NCI-H1048 (cell line): ENCODE measurements at places on chromosomes 4 and X.
A peak's percentile ranks its signal among the peaks of the same experiment; 100 is the strongest.

DNA sequence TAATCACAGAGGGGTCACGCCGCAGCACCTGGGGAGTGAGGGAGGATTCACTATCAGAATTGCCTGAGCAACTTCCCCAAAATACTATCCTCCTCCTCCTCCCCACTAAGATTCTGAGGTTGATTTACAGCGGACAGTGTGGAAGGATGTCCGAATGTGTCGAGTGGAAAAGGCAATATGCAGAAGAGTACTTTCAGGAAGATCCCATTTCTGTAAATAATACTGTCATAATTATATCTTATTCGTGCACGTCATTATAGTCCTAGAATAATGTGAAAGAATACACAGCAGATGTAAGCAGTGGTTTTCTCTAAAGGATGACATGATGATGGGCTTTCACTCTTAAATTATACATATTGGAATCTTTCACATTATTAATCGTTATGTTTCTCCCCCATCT, 149.8 kb upstream of the NOCT start:
- DNase-seq: no peak

- no peak for DNase-seq
Measured at GRCh38 chrX:44494357-44494756, 48.3 kb downstream of the FUNDC1 start.

- DNase-seq: no peak
Measured at GRCh38 chr4:139958739-139959098, 195.3 kb downstream of the MAML3 start.

GRCh38 chr4:102301167-102301566, 44.1 kb downstream of the SLC39A8 start:
- no peak for DNase-seq

DNA sequence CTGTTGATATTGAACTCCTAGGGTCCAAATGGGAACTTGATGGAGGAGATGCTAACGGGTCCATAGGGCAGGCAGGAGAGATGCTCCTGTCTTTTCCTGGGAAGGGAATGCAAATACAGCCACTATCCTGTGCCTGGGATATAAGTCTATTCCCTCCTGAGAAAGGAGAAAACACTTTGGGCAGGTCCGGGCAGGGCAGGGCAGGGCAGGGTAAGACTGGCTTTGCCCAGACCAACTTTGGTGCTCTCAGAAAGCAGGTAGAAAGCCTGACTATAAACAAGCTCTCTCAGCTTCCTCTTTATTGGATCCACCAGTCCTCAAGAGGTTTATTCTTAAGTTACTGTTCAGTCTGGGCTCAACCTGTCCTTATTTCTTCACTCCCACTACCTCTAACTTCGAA, 232.3 kb downstream of the PTTG2 start:
- DNase-seq: no peak

DNA sequence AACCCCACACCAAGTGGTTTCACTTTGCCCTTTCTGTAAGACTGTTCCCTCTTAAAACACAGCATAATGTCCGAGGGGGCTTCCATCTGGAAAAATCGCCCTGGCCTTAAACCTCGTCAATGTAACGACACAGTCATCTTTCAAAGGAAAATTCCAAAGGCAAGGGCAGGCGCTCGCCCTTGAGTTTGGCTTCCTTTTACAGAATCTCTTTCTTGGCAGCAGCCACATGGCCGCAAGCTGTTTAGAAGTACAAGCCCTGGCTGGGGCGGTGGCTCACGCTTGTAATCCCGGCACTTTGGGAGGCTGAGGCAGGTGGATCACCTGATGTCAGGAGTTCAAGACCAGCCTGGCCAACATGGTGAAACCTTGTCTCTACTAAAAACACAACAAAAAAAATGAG, 27.1 kb upstream of the GRPEL1 start:
- DNase-seq: no peak

GRCh38 chrX:152600853-152601633, 36.7 kb upstream of the GABRQ start:
- DNase-seq: no peak

DNA sequence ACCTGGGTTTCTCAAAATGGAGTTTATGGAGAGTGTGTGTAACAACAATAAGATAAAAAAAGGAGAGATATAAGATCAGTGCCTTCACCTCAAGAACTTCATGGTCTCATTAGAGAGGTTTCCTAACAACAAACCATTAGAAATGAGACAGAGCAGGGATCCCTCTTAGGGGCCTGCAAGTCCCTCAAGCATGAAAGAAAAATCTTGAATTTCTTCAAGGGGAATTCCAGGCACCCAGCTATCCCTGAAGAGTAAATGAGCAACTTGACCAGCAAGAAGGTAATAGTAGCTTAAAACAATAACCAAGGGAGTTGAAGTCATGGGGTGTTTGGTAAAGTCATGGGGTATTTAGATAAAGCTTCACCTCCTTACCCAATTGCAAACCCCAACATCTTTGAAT, 49.7 kb upstream of the TLR3 start:
- DNase-seq: no peak

GRCh38 chr4:37827030-37827685, 672 bp downstream of the PGM2 start:
- DNase-seq: no peak

DNA sequence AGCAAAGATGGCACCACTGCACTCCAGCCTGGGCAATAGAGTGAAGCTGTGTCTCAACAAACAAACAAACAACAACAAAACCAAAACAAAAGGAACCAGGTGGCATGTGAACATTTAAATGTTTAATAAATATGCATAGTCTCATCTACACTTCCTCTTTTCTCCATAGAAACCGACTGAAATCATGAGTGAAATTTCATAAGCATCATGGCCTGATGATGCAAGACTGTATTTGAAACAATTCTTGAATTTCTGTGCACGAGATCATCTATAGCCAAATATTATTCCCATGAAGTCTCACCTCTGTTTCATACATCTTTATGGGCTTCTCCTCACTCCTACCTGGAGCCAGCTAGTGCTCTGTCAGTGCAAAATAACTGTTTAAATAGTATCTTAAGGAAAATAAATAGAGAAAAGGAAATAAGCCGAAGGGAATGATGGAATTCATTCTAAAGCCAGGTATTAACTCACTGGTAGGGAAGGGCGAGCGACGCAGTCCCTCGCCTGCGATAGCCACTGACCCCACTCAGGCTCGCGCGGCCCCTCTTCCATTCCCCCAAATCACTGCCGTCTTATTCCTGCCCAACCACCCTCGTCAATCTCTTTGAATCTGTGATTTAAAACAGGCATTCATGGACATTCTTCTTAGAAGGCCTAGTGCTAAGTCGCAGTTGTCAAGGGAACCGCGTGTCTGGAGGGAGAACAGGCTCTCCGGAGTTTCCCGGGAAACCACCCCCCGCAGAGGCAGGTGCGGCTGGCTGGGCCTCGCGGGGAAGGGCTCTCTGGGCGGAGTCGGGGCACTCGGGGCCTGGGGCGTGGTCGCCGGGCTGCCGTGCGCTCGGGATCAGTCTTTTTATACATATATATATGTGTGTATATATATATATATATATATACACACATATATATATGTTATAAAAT, 52.4 kb upstream of the TRIM2 start:
- DNase-seq: peak; percentile 88

DNA sequence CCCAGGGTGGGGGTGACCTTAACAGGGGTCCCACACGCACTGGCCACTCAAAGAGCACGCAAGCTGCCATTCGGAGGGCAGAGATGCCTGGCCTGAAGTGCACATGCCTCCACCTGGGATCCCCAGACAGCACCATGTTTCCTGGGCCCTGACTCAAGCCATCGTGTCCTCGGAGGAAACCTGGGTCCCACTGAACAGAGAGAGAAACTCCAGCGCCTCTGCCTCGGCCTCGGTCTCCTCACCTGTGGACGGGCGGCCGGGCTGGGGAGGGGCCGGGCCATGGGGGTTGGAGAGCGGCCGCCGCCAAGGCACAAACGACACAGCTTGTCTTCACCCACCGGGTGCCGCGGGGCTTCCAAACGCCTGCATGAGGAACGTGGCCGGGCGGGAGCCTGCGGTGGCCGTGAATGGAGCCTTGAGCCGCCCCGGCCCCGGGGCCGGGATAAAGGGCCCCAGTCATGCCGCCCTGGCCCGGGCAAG, 30.0 kb upstream of the FGFR3 start:
- DNase-seq: no peak

- DNase-seq: no peak
Measured at GRCh38 chrX:51737091-51737490, 6.2 kb upstream of the GSPT2 start.

GRCh38 chrX:100408713-100409609, 1.1 kb downstream of the PCDH19 start:
- no peak for DNase-seq

- no peak for DNase-seq
Measured at GRCh38 chrX:38965888-38966287, 164.6 kb downstream of the MID1IP1 start.

DNA sequence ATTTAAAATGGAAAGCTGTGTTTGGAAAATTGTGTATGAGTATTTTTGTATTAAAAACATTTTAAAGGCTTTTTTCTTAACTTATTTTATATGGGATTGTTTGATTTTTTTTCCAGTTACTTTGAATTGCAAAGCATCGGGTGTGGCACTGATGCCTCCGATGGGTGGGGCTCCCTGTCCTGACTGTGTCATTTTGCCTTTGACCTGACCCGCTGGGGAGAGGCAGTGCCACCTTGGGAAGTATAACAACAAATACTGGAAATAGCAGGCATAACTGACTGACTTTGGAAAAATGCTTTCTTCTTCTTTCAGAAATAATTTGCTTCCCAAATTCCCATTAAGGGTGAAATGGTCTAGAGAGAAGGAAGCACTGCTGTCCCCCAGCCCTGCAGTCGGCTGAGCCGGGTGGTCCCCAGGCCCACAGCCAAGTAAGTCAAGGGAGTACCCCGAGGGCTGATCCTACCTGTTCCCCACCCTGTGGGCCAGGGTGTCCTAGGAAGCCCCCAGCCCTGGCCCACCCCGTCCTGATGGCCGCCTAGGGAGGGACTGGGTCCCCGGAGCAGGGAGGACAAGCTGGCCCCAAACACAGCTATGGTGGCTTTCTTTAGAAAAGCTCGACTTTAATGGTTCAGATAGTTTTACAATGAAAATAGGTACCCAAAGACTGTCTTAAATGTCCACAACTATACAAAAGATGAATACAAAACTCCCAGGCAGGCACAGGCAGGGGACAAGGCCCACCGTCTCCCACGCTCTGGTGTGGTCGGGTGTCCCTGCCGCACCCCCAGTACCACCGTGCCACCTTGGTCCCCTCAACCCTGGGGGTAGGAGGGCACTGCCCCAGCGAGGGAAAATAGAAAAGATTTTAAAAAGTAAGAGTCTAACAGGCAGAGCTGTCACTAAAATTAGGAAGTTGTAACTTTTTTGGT, 26.4 kb downstream of the NELFA start:
- DNase-seq: no peak

- no peak for DNase-seq
Measured at GRCh38 chr4:151324752-151325110, 674 bp downstream of the SH3D19 start.

GRCh38 chr4:181908168-181908567, 335.0 kb upstream of the TENM3 start:
- no peak for DNase-seq

DNA sequence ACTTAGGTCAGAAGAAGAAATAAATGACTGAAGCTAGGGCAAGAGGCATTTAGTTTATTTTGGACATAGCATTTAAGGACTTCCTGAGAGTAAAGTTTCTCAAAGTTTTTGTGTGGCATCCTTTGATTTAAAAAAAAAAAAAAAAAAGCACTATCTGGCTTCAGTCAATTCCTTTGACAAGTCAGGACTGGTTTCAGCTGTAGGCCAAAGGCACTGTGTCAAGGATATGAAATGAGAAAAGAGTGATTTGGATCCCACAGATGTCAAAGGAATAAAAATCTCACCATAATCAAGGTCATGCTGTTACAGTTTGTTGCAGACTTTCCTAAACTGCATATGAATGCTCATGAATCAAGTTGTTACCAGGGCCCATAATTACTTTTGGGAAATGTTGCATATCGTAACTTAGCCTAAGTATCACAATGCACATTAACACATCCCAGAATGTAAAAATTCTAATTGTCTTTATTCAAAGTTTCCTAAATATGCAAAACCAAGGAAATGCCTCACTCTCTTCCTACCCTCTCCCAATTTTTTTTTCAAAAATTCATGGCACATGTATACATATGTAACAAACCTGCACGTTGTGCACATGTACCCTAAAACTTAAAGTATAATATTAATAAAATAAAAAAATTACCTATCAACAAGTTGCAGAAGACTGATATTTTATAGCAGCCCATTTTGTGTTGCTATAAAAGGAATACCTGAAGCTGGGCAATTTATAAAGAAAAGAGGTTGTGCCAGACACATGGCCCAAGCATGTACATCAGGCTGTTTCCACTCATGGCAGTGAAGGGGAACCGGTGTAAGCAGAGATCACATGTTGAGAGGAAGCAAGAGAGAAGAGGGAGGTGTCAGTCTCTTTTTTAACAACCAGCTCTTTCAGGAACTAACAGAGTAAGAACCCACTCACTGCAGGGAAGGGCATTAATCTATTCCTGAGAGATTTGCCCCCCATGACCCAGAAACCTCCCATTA, 33.7 kb upstream of the ADAMTS3 start:
- no peak for DNase-seq

- no peak for DNase-seq
Measured at GRCh38 chr4:107757864-107758476, 37.9 kb upstream of the PAPSS1 start.

GRCh38 chr4:153183146-153183545, 21.1 kb upstream of the TRIM2 start:
- no peak for DNase-seq

GRCh38 chr4:124282301-124282898, 430.1 kb downstream of the ANKRD50 start:
- DNase-seq: no peak

DNA sequence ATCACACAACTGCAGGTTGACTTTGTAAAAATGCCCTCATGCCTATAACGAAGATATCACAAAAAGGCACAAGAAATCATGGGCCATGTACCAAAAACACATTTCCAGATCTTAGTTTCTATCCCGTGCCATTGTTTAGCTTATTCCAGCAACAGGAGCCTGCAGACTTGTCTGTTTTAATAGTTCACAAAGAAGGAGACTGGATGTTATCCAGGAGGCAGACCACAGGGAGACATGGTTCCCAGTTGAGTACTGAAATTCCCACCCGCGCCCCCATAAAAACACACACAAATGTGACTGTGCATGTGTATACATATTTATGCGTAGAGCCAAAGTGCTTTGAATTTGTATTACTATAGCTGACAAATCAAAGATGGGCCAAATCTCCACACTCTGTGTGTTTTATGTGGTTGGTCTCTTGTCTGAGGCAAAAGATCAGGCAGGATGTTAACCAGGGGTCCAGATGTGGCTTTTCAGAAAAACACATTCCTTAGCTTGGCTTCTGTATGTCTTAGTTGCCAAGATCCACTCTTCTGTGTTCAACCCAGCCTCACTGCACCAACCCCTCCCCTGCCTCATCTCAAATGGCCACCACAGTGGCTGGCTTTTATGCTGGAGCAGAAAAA, 469.2 kb upstream of the DIPK2B start:
- DNase-seq: no peak
